ENCODE measurements at places on chromosomes 2 and 18.

- no peak for DNase-seq
Observed at GRCh38 chr2:223508372-223508771, 93.8 kb downstream of the SCG2 start.

- DNase-seq: no peak
Observed at GRCh38 chr2:70891572-70892357, 43.9 kb upstream of the ATP6V1B1 start.

GRCh38 chr2:156339865-156340264 is 7.3 kb upstream of the NR4A2 start:
- no peak for DNase-seq

DNA sequence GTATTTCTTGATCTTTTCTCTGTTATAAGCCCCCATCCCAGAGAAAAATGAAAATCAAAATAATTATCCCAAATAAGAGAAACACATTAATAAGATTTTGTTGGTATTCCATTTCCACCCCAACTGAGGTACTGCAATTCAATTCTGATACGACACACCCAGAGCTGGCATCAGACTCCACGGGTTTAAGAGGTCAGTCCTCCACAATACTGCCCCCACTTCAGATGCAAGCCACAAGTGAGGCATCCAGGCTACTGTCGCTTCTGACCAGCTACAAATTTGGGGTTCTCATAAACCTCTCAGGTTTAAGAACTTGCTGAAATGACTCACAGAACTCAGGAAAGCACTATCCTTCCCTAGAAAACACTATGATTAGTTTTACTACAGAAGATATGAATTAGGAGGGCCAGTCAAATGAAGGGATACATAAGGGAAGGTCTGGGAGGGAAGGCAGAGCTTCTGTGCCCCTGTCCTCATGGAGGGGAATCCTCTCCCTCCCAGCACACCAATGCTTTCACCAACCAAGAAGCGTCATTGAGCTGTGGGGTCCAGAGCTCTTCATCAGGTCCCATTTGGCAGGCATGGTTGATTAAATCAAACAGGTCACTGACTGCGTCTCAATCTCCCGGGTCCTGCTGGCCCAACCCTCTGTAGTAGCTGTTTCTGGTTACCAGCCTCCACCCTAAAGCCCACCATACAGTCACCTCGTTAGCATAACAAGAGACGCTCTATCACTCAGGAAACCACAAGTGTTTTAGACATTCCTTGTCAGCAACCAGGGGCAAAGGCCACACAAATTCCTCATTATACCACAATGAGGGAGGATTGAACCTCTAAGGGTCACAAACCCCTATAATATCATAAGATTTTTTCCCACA is 46.2 kb downstream of the IWS1 start:
- DNase-seq: no peak

DNA sequence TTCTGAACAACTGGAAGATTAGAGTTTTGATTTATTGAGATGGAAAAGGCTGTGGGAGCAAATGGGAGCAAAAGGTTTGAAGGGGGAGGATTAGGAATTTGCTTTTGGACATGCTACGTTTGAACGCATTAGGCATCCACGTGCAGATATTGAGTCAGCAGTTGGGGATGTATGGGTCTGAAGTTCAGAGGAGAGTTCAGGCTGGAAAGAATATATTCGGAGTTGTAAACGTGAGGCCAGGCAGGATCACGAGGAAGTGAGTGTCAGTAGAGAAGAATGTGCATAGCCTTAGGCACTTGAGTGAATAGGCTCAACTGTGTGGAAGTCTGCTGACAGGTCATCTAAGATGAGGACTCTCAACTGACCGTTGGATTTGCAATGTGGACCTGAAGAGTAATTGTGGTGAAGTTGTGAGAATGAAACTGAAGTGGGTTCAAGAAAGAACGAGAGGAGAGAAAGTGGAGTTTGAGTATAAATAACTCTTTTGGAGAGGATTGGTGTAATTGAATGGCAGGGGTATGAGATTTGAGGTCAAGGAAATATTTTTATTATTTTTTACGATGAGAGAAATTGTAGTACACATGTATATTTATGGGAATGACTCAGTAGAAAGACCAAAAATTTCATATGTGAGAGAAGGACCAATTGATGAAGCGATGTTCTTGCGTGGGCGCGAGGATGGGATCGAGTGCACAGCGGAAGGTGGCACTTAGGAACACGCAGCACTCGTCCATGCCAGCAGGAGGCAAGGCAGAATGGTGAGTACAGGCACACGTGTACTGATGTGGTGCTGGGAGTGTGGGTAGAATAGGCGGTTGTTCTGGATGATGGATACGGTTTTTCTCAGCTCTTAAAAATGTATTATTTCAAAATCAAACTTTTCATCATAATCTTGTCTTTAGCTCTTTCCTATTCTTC is 40.5 kb upstream of the POLE4 start:
- DNase-seq: no peak

- DNase-seq: no peak
Observed at GRCh38 chr2:135525786-135526185, 5.2 kb downstream of the ZRANB3 start.

GRCh38 chr18:1872274-1872673 is 699.0 kb downstream of the METTL4 start:
- DNase-seq: no peak
